ENCODE measurements at places on chromosomes 7 and 10.

- no peak for DNase-seq
Observed at GRCh38 chr10:110007161-110007700, 553 bp upstream of the ADD3 start.

DNA sequence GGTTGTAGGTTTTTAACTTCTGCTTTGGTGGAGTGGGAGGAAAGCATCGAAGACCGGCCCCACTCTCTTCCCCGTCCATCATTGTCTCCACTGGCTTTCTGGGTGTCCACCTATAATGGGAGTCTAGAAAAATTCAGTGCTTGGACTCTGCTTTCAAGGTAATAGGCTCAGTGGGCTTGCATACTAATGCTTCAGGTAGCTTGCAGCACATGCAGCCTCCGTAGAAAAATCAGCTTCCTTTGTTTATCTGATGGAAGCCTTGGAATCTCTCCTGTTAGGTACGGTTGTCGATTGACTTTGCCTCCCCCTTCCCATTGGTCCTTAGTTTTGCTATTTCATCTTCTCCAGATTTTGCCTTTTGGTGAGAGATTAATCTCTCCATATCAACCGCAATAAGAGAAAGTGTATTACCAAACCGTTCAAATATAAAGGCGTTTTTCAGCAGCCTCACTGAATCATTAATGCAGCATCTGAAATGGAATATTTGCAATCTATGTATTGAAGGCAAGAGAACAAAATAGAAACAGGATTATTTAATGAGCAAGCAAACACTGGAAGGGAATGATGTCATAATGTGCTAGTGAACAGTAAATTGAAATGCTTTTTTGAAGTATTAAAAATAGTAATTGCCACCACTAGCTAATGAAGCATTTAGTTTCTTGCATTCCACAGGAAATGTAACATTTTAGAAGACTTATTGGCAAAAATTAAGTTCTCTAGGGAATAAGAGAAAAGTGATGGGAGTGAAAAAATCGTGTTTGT lies 944 bp downstream of the AVL9 start:
- DNase-seq: no peak

- DNase-seq: no peak
Observed at GRCh38 chr7:85030893-85031292, 156.0 kb downstream of the SEMA3D start.

- no peak for DNase-seq
Observed at GRCh38 chr10:17120694-17121093, 8.9 kb downstream of the CUBN start.

- DNase-seq: no peak
Observed at GRCh38 chr10:128027306-128027705, 98.9 kb downstream of the MKI67 start.

DNA sequence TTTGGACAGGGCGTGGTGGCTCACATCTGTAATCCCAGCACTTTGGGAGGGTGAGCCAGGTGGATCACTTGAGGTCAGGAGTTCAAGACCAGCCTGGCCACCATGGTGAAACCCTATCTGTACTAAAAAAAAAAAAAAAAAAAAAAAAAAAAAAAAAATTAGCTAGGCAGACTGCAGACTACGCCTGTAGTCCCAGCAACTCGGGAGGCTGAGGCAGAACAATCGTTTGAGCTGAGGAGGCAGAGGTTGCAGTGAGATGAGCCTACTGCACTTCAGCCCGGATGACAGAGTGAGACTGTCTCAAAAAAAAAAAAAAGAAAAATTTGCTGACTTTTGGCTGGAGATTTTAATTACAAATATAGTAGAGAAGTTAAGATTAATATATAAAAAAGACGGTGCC lies 104.0 kb downstream of the HIPK2 start:
- DNase-seq: no peak

GRCh38 chr10:3427347-3427746 lies 254.8 kb upstream of the PITRM1 start:
- no peak for DNase-seq

DNA sequence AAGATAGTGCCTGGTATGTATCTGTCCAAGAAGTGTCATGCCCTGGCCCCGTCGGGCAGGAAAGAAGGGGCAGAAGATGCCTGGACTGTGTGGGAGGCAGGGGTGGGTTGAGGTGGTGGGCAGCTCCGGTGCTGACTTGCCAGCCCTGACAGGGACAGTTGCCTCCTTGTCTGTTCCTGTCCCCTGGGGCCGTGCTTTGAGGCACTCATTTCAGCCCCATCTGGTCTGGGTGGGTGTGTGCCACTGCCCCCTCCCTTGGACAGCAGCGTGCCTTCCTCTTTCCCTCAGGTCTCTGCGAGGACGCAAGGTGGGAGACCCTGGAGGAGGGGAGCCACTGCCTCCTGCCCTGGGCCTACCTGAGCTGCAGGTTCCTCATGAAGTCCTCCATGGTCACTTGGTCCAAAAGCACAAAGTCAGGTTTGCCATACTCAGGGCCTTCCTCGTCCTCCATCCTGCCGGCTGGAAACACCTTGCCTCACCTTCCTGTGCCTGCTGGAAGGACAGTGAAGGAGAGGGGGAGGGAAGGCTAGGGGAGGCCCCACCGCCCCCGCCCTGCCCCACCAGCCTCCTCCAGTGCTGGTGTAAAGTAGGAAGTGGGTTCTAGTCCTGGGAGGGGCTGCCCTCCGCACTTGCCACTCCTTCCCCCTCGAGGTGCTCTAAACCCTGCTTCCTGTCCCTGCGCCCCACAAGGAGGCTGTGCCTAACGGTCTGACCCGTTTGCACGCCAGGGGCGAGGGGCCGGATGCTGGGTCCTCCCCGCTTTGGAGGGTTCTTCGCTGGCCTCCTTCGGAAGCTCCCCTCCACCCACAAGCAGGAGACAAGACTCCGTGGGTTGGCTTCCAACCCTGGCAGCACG lies at the start of gene MYO1G:
Gene MYO1G, minus strand, starts transcription at position 505 of the 856 bp plus-strand sequence. Its CDS starts 54 bp downstream, at position 451.
- no peak for DNase-seq

GRCh38 chr7:30163231-30163894 lies 28.6 kb downstream of the MTURN start:
- no peak for DNase-seq

- no peak for DNase-seq
Observed at GRCh38 chr7:155918720-155919390, 106.6 kb upstream of the SHH start.

DNA sequence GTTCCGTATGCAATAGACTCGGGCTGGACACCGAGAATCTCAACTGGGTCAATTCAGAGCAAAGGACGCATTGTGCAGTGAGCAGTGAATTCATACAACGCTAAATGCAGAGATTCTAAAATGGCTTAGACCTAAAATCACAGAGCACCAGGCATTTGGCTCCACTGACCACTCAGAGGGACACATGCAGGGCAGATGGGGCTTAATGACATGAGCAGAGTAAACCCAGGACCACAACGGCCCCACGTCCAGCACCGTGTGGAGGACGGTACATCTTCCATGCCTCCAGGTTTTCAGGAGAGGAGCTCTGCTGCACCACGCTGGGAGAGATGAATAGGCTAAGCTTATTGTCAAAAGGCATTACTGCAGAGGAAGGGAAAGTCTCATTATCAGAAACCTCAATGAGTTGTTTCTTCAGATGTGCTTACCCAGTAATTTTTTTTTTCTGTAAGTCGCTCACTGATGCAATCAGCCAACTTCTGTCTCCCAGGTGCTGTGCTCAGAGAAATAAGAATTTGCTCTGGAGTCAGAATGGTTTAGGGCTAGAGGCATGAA lies 555.0 kb downstream of the PTPRN2 start:
- DNase-seq: no peak

- no peak for DNase-seq
Observed at GRCh38 chr10:100183481-100183880, 2.3 kb downstream of the ERLIN1 start.
